ENCODE measurements at places on chromosomes 6 and 20. TPM values are rescaled to one million over a fixed set of nuclear protein-coding genes. Genes with fewer than 3 reads are reported as not detected.

The KCNB1 gene
- total RNA-seq: 1.9 TPM

The CALHM4 gene
- not detected for total RNA-seq

The CLVS2 gene
- total RNA-seq: not detected

The SGK2 gene
- not detected for total RNA-seq

DNA sequence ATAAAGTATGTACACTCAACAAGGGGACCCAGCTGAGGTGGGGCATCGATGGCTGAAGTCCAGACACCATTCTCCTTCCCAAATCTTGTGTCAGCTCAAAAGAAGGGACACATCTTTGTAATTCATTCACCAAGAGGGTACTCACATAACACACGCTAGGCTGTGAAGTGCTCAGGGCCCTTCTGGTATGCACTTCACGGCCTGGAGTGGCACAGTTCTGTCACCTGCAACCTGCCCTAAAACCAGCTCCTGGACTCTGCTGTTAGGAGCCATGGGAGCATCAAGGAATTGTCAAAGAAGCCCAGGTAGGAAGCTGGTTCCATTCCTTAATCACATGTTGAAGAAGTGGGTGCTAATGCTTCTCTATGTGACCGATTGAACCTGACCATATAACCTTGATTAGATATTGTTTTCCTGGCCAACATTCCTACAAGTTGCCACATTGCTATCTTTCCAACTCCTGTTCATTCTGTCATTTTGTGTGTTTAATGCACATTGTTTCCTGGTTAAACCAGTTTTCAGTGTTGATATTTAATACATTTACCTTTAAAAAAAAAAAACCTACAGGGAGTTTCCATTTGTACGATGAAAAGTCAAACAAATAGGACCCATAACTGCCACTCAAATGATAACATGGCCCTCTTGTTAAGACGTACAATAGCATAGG, 127.3 kb downstream of the TNFRSF21 start:
- no peak overlapping the region for H3K27ac ChIP-seq
- no peak for DNase-seq
- no peaks in the 10 kb centered on the region for H3K27me3 ChIP-seq
- no peaks in the 10 kb centered on the region for H3K4me1 ChIP-seq

- DNase-seq: no peak
- no peaks in the 10 kb centered on the region for H3K4me1 ChIP-seq
- H3K4me3 ChIP-seq: no peak overlapping the region
- H3K36me3 ChIP-seq: no peaks in the 10 kb centered on the region
- no peaks in the 10 kb centered on the region for H3K27me3 ChIP-seq
- no peak overlapping the region for H3K27ac ChIP-seq
These were observed 291.1 kb upstream of the AGPAT4 start for GRCh38 chr6:161564952-161565351.

DNA sequence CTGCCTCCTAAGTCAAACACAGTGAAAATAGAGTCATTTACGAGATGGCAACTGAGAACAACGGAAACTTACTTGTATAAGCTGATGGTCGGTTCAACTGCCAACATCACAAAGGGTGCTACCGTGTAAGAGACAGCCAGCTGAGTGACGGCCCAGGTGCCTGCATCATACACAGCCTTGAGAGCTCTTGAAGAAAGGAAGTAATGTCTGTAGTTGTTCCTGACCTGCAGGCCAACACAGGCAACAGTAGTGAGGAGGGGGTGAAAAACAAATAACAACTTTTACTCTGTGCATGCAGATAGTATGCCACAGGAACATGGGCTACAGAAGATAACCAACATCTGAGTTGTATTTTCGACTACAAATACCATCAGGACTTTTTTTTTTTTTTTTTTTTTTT, 102.7 kb downstream of the MBOAT1 start:
- no peak for DNase-seq
- H3K4me1 ChIP-seq: no peaks in the 10 kb centered on the region
- no peaks in the 10 kb centered on the region for H3K36me3 ChIP-seq
- no peaks in the 10 kb centered on the region for H3K27me3 ChIP-seq
- no peak overlapping the region for H3K4me3 ChIP-seq

GRCh38 chr6:2783188-2783963, 18.2 kb downstream of the WRNIP1 start:
- H3K27me3 ChIP-seq: no peaks in the 10 kb centered on the region
- no peaks in the 10 kb centered on the region for H3K36me3 ChIP-seq
- DNase-seq: no peak
- no peaks in the 10 kb centered on the region for H3K4me1 ChIP-seq

- no peak for DNase-seq
- no peaks in the 10 kb centered on the region for H3K36me3 ChIP-seq
- H3K4me3 ChIP-seq: no peak overlapping the region
- H3K27ac ChIP-seq: no peak overlapping the region
- H3K4me1 ChIP-seq: no peaks in the 10 kb centered on the region
- no peaks in the 10 kb centered on the region for H3K27me3 ChIP-seq
These were observed 70.6 kb downstream of the CTNNBL1 start for GRCh38 chr20:37764333-37764935.

GRCh38 chr20:34515484-34516246, 557 bp upstream of the DYNLRB1 start:
- peak overlapping the region; percentile 90 for H3K4me3 ChIP-seq
- no peaks in the 10 kb centered on the region for H3K27me3 ChIP-seq
- H3K36me3 ChIP-seq: peaks cover 4% of the 10 kb centered on the region
- peaks cover 12% of the 10 kb centered on the region for H3K4me1 ChIP-seq

DNA sequence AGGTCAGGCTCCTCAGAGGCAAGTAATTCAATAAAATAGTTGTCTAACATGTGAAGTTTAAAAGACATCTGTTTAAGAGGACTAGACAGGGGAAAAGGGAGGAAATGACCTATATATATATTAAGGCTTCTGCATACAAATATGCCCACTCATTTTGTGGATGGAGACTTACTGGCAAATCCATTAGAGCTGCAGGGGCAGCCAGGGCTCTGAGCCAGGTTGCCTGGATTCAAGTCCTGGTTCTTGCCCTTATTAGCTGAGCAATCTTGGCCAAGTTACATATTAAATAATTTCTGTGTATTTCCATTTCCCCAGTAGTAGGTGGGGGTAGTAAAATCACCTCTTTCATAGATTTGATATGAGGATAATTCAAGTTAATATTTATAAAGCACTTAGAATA, 287.0 kb upstream of the RIMS1 start:
- no peaks in the 10 kb centered on the region for H3K36me3 ChIP-seq
- H3K4me3 ChIP-seq: no peak overlapping the region
- no peaks in the 10 kb centered on the region for H3K27me3 ChIP-seq
- no peak for DNase-seq
- no peak overlapping the region for H3K27ac ChIP-seq
- no peaks in the 10 kb centered on the region for H3K4me1 ChIP-seq

- H3K36me3 ChIP-seq: no peaks in the 10 kb centered on the region
- no peak for DNase-seq
- H3K27ac ChIP-seq: no peak overlapping the region
- no peak overlapping the region for H3K4me3 ChIP-seq
- no peaks in the 10 kb centered on the region for H3K4me1 ChIP-seq
These were observed 328.6 kb downstream of the NKAIN2 start for GRCh38 chr6:124132256-124132655.

DNA sequence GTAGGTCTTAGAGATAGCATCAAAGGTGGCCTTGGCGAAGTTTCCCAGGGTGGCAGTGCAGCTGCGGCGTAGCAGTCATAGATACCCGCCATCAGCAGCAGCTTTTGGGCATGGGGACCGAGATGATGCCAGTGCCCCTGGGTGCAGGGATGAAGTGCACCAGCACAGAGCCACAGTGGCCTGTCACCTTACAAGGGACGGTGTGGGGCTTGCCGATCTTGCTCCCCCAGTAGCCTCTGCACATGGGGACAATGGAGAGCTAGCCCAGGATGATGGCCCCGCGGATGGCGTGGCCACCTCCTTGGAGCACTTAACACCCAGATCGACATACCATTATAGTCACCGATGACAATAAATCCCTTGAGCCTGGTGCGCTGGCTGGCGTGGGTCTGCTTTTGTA, 195.5 kb downstream of the ZMYND8 start:
- DNase-seq: no peak
- H3K27me3 ChIP-seq: peaks cover 3% of the 10 kb centered on the region
- no peak overlapping the region for H3K4me3 ChIP-seq
- no peaks in the 10 kb centered on the region for H3K36me3 ChIP-seq
- no peak overlapping the region for H3K27ac ChIP-seq
- no peaks in the 10 kb centered on the region for H3K4me1 ChIP-seq

Measured in adrenal gland (tissue), 19 donors.